ENCODE measurements at places on chromosomes 5 and 9.

- no peak for DNase-seq
Measured at GRCh38 chr5:16784843-16785791, 151.0 kb downstream of the MYO10 start.

DNA sequence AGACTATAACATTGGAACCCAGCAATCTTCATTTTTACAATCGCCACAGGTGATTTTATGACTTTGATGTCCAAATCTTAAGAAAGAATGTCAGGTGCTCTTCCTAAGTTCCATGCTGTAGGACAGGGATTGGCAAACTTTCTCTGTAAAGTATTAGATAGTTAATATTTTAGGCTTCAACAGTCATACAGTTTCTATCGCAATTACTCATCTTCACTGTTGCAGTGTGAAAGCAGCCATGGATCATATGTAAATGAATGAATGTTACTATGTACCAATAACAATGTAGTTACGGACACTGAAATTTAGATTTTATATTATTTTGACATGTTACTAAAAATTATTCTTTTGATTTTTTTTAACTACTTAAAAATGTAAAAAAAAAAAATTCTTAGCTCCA is 169.7 kb downstream of the DTWD2 start:
- DNase-seq, result no peak

GRCh38 chr5:84306601-84307000 is 78.1 kb downstream of the EDIL3 start:
- no peak for DNase-seq

DNA sequence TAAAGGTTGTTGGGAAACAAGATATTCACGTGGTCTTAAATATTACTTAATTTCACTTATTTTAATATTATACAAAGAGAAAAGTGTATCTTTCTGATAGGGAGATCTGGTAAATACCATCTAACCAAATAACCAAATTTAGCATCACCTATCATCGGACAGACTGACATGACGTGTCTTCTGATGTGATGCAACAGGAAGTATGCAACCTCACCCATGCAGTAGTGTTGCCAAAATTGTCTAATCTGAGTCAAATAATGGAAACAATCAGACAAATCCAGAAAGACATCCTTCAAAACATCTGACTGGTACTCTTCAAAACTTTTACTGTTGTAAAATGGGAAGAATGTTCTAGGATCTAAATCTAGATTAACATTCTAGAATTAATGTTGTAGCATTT is 148.0 kb downstream of the FGF1 start:
- no peak for DNase-seq

DNA sequence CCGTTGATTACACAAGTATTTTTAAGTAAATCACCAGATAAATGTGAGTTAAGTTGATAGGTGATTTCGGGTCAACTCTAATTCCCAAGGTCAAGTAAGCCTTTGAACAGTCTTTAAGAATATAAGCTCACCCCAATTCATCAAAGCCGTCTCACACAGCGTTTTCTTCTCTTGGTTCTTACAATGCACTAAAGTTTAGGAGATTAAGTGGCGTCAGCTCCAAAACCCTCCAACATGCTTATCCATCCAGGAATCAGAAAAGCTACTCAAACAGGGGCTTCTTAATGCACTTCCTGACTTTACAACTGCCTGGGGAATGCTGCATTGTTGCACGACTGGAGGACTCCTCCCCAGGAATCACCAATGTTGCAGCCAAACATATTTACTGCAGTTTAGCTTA is 206.2 kb upstream of the EFNA5 start:
- DNase-seq, result no peak

- no peak for DNase-seq
Measured at GRCh38 chr5:154472871-154473580, 5.0 kb downstream of the HAND1 start.

DNA sequence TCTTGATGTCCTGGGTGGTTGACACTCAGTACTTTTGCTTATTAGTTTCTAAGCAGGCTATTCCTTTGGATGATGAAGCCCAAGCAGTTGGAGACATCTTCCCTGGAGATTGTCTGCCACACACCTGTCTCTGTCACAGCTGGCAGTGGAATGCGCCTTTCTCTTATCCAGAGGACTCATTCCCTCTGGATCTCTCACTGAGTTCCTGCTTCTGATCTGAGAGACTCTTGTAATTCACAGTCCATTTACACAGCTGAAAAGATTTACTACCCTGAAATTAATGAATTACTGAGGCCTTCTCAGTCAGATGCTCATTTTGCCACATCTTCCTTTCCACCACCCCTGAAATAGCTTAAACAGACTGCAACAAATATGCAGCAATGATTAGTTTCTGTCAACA is 15.9 kb downstream of the TAL2 start:
- no peak for DNase-seq

- no peak for DNase-seq
Measured at GRCh38 chr5:98962587-98962986, 33.8 kb upstream of the CHD1 start.

DNA sequence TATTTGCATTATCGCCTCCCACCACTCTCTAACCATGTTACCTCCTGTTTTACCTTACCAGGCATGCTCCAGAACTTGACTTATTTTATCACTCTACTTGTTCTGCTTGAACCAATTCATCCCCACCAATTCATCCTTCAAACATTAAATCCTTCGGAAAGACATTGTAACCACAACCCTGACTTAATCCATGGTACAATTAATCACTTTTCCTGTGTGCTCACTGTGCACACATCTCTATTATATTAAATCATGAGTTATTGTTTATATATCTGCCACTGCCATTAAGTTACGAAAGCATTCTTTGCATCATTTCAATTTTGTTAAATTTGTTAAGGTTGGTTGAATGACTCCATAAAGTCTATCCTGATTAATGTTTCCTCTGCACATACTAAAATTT is 7.4 kb upstream of the C5orf46 start:
- DNase-seq, result no peak

All from NCI-H460 (cell line).